ENCODE measurements at places on chromosomes 7 and 10.

DNA sequence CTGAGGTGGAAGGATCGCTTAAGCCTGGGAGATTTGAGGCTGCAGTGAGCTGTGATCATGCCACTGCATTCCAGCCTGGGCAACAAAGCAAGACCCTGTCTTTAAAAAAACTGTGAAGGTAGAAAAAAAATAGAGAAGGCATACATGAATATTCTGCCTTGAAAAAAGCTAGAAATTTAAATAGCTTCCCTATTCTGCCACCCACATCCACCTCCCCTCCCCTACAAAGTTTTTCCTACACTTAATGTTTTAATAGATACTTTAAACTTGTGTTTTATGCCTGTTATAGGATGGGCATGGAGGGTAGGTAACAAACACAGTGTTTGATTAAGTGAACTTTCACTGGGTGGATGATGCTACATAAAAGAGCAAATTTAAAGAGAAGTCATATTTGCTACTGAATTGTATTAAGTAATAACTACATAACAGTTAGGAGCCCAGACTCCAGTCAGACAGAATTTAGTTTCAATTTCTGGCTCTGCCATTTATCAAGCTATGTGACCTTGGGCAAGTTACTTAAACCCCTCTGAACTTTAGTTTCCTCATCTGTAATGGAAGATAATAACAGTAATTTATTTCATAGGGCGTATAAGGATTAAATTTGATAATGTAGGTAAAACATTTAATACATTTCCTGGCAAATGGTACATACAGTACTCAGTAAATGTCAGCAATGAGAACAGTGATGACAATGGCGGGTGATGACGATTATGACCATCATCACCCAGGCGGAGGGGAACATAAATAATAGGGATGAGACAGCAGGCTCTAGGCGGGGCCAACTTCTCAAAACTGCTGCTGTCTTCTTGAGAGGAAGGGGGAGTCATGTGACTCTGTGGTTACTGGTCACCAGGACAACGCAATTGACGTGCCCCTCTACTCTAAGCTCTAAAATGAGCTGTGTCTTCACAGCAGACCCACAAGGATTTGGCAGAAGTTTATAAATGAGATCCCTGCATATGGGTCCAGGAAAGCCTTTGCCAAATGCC, 15.8 kb downstream of the DNMBP start:
- no peak for DNase-seq

- DNase-seq, result no peak
Measured at GRCh38 chr7:45295222-45295621, 137.6 kb downstream of the RAMP3 start.

DNA sequence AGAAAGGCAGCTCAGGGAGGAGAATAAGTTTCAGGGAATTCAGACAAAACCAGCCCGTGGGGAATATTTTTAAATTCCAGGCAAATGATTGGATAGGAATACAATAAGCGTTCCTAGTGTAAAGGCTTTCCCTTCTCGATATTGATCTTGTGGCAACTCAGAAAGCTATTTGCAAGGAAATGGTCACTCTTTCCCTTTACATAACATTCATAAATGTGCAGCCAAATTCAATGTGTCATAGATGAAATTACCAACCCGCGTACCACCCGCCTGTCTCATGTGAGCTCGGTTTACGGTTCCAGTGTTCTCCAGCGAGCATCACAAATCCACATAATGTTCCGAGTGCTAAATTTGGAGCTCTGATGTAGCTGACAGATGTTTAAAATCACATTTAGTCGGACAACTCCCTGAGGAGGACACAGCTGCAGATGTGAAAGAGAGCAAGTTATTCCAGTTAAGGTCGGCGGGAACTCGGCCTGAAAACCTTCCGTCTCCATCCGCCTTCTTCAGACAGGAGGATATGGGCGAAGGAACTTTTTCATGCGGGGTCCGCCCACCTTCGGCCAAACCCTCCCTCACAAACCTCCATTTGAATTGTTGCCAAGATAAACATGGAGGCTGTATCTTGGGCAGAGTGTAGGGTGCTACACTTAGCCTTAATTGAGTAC, 327.0 kb downstream of the RNLS start:
- DNase-seq, result no peak

- no peak for DNase-seq
Measured at GRCh38 chr7:34425194-34425593, 232.8 kb upstream of the NPSR1 start.

DNA sequence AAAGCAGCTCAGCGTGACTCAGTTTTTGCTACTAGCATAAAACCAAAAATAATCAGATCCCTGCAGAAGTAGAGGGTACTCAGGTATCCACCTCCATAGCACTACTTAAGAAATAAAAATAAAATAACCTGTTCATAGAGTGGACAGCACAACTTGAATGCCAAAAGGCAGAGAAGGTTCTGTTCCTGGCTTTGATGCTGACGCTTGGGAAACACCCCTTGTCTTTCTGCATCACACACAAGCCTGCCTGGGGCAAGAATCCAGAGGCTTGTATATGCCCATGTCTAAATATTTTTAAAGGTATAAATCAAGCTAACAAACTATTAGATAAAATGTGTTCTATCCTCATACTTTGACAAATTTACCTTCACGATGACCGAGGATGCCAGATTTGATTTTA, 207.3 kb downstream of the KIAA1217 start:
- DNase-seq, result no peak

- DNase-seq, result no peak
Measured at GRCh38 chr7:46175221-46175620, 254.1 kb upstream of the IGFBP3 start.

DNA sequence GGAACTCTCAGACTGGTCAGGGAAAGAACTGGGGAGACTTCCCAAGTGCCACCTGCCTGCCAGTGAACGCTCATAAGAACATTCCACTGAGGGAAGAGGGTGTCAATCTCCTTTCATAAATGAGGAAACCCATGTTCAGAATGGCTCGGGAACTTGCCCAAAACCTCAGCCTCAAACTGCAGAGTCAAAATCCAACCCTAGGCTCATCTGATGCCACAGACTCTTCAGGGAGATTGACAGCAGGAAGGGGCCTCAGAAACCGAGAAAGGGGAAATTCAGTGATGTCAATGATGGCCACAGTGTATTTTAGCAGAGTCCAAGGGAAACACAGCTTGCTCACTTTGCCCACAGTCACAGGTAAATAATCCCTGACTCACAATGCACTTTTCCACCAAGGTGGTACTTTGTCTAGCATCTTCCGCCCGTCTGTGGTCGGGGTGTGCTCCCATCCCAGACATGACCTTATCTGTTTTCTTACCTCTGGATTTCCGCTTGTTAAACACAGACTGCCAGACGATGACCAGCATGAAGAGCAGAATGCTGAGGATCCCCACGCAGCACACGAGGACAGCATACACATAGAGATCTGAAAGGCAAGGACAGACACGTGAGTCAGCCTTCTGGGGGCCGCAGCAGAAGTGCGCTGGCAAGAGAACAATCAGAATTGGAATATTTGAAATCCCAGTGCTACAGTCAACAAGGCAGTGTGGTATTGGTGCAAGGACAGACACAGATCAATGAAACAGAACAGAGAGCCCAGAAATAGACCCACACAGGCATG, 38.4 kb downstream of the VSTM4 start:
- DNase-seq, result no peak

- no peak for DNase-seq
Measured at GRCh38 chr7:145360511-145361100, 524.8 kb upstream of the TPK1 start.

GRCh38 chr7:31134246-31135188, 82.4 kb downstream of the ADCYAP1R1 start:
- peak; percentile 84 for DNase-seq

GRCh38 chr10:125838802-125839575, 15.6 kb downstream of the BCCIP start:
- DNase-seq, result no peak

DNA sequence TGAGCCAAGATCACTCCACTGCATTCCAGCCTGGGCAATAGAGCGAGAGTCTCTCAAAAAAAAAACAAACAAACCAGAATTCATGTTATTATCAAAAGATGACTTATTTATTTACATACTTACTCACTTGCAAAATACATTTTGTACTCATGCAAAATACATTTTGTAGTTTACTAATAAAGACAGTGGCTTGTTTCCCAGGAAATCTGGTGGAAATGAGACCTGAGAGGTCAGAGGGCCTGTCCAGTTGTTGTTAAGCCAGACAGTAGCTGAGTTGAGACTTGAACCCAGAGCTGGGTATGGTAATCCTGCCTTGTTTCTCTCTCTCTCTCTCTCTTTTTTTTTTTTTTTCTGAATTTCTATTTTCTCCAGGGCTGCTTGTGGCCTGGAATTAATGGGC, 29.5 kb downstream of the PDSS1 start:
- DNase-seq, result no peak

GRCh38 chr10:10273661-10274060, 744.0 kb upstream of the CELF2 start:
- no peak for DNase-seq

DNA sequence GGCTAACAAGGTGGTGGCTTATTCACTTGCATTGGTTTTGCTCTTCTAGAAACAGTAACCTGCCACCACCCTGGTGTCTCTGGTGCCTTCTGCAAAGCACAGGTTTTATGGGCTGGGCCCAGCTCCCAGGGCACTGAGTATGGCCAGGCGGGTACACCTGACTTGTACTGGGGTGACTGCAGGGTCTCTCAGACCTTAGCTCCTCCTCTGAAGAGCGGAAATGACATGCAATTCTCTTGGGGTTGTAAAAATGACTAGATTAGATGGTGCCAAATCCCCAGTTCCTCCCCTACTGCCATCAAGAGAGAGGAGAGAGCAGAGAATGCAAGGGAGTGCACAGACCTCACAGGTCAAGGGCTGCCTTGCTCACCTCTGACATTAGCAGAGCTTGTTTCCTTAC, 14.7 kb downstream of the ESYT2 start:
- no peak for DNase-seq

GRCh38 chr7:117567781-117568180, 88.0 kb downstream of the CFTR start:
- DNase-seq, result no peak

DNA sequence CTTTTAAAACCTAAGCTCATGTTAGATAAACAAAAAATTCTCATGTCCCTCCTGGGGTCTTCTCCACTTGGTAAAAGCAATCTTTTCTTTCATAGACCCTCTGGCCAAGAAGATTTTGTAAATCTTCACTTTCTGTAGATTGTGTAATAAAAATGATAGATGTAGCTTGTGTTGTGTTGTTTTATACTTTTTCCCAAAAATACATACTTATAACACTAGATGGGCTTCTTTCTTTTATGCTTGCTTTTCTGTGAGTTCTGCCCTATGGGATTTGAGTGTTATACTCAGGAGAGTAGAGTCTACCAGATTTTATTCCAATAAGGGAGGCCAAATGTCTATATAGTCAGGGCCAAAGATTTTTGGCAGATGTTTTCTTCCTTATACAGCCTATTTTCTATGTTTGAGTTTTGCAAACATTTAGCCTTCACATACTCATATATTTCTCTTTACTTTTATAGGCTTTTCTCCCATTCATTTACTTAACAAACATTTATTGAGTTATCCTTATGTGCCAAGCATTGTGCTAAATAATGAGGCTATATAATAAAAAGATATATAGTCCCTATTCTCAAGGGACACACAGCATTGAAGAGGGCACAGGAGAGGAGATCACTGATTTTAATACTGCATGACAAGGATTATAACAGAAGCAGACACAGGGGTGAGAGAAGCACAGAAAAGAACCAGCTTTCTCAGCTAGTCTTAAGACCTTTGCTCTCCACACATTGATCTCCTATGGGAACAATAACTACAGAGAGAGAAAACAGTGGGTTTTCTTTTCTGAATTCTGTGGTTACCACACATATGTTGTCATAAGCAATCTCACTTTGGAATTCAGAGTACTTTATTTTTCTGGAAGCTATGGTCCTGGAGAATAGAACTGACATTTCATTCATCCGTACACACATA, 58.0 kb upstream of the PNLIP start:
- no peak for DNase-seq

DNA sequence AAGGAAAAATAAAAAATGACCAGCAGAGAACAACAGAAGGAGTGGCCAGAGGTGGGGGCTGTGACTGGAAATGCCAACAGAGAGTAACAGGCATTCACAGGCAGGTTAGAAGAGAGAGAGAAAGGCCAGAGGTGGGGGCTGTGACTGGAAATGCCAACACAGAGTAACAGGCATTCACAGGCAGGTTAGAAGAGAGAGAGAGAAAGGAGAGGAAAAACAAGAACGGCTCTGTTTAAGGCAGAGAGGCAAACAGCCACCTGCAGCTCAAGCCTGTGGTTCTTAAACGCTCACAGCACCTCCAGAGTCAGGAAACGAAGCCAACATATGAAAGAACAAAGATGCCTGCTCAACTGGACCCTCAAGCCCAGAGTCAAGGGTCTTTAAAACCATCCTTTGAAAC, 39.5 kb upstream of the DGKI start:
- DNase-seq, result no peak

- DNase-seq, result no peak
Measured at GRCh38 chr7:30170476-30171205, 35.9 kb downstream of the MTURN start.

DNA sequence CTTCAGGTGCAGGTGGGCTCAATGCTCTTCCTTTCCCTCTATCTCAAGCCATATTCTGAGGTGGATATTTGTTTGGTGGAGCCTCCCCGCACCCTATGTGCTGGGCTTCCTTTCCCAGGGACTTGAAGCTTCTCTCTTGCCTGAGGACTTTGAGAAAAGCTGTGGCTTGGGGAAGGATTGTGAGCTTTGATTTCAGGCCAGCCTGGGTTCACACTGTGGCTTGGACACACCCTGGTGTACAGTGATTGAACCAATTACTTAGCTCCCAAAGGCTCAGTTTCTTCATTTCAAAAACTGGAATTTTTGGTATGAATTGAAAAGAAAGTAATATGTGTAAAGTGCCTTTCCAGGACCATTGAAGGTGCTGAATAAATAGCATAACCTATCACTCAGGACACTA, 224.5 kb upstream of the GLI3 start:
- no peak for DNase-seq

GRCh38 chr7:40213856-40214255, 79.1 kb downstream of the SUGCT start:
- no peak for DNase-seq

GRCh38 chr7:133412942-133413341, 160.1 kb downstream of the EXOC4 start:
- DNase-seq, result no peak

- DNase-seq, result no peak
Measured at GRCh38 chr10:64033711-64034110, 512.5 kb downstream of the REEP3 start.

DNA sequence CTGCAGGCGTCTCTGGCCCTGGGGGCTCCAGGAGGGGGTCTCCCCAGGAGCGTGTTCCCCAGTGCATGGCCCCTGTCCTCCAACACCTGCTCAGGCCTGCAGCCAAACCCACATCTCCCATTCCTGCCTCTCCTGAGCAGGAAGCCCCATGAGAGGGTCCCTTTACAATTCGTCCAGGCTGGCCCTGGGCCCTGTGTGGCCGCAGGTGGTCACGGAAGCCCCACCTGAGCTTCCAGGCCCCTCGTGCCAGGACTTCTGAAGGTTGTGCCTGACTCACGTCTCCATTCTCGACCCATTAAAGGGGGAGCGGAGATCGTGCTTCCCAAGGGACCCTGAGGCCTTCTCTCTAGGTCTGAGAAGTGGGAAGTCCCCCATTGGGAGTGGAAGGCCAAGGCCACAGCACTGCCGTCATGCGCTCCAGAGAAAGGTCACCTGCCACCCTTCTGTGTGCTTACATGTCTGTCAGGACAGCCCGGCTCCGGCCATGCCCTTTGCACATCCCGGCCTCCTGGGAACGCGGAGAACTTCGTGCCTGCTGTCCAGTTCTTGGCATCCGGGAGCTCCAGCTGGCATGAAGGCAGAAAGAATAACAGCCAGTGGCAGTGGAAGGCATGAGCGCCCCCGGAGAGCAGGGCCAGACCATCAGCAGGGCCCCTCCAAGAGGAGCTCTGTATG, 382.3 kb downstream of the DNAJB6 start:
- no peak for DNase-seq

GRCh38 chr7:98133621-98134303, 27.1 kb downstream of the LMTK2 start:
- DNase-seq, result no peak

Data from BE2C (cell line).